ENCODE measurements at places on chromosomes 11 and 22.

GRCh38 chr11:34068111-34068510, 16.6 kb downstream of the CAPRIN1 start:
- peak; percentile 22 for DNase-seq

DNA sequence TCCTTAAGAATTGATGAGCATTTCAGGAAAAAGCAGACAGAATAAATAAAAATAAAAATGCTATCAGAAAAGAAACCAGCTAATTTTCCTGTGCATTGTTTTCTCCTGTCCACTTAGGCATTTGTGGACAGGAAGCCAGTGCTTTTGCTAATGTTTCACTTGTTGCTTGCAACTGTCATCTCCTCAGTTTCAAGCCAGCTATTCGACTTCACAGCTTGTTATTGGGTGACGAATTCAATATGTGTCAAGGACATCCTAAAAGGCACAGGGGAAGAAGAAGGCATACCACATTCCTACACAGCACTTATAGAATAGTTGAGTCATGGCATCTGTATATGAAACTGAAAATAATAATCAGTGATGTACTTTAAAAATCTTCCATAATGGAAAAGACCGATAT, 530.6 kb upstream of the KIRREL3 start:
- DNase-seq: no peak

DNA sequence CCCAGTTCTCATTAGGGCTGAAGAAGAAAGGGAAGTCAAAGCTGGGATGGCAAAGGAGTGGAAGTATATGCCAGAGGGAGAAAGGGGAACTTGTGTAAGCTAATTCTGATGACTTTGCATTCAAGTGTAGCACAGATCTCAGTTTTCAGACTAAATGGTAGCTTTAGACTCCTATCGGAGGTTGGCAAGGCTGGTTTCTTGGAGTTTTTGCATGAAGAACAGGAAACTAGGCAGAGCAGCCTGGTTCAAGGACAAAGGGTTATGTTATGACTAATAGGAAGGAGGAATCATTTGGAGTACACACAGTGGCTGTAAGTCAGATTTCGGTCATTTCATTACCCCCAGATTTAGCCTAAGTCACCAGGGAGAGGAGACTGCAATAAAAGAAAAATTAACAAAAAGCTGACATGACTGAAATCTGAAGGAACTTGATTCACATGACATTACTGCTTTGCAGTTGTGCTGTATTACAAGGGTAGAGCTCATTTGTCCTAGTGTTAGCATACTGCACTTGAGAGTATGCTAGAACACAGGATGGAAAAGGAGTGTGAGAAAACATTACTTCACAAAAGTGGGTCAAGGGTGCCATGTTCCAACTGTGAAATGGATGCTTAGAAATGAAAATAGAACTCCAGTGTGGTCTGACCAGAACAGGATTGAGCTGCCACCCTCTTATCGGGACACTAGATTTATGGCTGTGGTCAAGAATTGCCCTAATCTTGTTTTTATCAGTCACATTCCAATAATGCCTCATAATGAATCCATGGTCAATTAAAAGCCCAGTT, 23.6 kb downstream of the ADM start:
- DNase-seq: peak; percentile 86

DNA sequence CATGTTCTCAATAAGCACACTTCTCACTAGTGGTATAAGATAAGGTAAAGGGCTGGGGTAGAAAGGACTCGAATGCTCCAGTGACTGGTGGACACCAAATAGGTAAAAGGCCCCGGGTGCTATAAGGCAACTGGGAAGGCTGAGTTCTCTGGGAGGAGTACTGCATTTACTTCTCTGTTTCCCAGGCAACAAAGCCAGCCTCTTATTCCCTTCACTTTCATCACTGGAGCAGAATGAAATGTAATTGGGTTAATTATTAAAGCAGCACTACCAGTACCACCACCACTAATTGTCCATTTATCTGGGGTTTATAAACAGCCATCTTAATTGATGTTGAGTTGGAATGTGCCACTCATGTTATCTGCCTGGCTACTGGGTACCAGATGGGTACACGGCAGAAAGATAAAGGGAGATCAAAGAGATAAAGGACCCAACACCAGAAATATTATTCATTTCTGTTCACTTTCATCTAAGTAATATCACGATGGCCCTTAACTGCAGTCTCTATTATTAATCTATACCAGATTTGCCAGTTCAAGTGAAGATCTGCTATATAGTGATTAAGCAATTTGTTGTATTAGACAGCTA, 94.4 kb upstream of the CHRM4 start:
- DNase-seq: no peak

DNA sequence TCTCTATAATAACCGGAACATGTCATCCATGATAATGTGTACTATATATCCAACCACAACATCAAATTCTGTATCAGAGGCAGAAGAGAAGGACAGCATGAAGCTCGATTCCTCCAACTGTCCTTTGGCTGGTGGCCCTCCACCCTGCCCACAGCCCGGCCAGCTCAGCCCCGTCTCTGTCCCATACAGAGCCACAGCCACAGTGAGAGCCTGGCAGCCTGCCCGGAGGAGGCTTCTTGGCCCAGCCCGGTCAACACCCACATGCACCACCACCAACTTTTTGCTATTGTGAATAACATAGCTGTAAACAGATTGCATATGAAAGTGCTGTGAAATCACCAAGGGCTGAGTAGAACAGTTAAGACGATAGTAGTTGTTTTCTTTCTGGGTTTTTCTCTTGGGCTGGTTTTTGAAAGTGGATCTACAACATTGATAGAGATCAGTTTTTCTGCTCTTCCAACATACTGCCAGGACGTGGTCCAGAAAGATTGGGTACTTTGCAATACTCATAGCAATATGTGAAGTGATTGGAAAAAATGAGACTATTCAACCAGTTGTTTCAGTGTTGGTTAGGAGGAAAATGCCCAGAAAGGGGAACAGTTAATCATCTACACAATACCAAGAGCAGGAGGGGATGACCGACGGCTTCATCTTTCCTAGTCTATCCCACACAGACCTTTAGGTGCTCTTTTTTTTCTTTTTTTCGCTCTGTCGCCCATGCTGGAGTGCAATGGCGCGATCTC, 6.9 kb upstream of the TUBA8 start:
- no peak for DNase-seq

DNA sequence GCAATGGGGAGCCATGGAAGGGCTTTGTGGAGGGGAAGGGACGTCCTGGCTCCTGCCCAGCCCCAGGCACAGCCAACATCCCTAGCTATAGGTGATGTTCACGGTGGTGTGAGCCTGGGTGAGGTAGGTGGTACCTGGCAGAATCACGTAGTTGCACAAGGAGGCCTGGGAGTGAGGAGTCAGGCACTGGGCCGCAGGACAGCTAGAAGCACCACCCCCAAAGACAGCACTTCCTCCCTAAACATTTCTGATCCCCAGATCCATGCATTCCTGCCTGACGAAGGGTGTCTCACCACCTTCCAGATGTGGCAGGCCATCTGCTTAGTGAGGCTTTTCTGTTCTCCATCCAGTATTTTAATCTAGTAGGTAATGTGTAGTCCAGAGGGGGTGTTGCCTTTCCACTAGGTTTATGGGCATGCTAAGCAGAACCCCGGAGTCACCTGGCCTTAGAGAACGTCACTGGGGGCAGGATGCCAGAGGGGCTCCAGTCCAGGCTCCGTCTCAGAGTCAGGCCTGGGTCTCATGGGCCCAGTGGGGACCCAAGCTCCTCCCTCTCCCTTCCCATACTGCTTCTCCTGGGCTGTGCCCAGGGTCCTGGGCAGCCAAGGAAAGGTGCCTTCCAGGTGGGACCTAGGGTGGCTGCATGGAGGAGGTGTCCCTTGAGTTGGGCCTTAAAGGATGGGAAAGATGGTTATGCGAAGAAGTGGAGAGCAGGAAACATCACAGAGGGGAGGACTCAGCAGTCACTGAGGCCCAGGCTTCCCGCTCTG, 56.2 kb downstream of the OTOG start:
- DNase-seq: no peak

DNA sequence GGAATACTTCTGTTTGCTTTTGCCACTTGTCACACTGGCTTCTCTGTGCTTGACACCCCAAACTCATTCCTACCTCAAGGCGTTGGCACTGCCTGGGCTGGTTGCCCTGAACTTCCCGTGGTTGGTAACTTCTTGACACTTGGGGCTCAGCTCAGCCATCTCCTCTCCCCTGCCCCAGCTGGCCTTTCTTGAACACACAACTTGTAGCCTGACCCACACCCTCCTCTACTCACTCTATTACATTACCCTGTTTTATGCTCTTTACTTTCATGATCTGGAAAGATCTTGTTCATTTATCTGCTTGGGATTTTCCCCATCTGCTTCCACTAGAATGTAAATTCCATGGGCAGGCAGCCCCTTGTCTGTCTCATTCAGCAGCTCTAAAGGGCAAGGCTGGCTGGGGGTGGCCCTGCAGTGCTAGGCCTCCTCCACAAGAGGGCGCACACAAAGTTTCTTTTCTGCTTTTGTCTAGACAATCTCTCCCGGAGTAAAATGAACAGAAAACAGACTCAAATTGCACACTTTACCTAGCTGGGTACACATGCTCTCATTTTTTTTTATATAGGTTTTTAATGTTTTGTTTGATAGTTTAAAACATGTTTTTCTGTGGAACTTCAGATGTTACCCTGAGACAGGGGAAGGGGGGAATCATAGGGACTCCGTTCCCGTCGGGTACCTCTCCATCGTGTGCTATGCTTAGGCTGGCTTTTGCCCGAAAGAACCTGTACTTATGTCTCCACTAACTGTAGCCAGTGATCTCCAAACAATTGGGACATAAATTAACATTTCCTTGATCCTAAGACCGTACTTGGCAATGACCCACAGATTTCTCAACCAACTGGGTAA, 16.4 kb upstream of the MRGPRX2 start:
- DNase-seq: peak; percentile 39

GRCh38 chr11:46826310-46827044, 19.6 kb downstream of the CKAP5 start:
- DNase-seq: peak; percentile 72

GRCh38 chr22:49446759-49447710, 380.6 kb downstream of the BRD1 start:
- no peak for DNase-seq

- no peak for DNase-seq
These were observed 16.4 kb upstream of the IL2RB start for GRCh38 chr22:37165940-37166674.

DNA sequence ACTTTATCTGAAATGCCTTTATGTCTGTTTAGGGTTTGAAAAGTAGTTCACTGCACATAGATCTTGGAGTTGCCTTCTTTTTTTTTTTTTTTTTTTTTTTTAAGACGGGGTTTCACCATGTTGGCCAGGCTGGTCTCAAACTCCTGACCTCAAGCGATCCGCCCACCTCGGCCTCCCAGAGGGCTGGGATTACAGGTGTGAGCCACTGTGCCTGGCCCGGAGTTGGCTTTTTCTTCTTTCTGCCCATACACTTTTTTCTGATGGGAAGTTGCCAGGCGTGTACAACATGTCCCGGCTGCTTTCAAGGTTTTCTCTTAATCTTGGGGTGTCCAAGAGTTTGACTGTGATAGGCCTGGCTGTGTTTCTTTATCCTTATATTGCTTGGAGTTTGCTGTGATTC, 12.9 kb upstream of the GNB1L start:
- no peak for DNase-seq

GRCh38 chr11:95498722-95499425, 267.9 kb upstream of the SESN3 start:
- DNase-seq: peak; percentile 60

DNA sequence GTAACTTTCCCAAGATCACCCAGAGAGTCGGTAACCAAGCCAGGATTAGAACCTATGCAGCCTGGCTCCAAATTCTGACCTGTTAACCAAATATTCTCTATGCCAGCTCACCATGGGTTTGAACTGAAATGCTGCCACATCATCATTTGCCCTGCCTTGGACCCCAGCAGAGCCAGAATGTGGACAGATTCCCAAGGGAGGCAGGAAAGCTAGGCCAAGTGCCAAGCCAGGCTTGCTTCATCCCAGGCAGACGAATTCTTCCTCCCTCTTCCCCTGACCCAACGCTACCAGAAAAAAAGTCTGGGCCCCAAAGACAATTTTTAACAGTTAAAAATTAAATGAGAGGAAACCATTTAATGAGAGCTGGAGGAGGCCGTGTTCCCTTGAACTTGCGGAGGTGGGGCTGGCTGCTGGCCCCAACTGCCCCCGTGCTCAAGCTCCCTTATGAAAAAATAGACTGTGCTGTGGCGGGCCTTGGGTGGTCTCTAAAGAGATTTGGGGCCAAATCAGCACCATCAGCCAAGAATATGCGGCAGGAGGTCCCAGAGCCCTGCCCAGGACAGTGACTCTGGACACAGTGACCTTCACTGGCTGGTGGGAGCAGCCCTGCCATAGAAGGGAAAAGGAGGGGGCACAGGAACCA, 184.1 kb upstream of the SYT13 start:
- peak; percentile 76 for DNase-seq

GRCh38 chr11:99325847-99326246, 305.1 kb downstream of the CNTN5 start:
- DNase-seq: peak; percentile 83

DNA sequence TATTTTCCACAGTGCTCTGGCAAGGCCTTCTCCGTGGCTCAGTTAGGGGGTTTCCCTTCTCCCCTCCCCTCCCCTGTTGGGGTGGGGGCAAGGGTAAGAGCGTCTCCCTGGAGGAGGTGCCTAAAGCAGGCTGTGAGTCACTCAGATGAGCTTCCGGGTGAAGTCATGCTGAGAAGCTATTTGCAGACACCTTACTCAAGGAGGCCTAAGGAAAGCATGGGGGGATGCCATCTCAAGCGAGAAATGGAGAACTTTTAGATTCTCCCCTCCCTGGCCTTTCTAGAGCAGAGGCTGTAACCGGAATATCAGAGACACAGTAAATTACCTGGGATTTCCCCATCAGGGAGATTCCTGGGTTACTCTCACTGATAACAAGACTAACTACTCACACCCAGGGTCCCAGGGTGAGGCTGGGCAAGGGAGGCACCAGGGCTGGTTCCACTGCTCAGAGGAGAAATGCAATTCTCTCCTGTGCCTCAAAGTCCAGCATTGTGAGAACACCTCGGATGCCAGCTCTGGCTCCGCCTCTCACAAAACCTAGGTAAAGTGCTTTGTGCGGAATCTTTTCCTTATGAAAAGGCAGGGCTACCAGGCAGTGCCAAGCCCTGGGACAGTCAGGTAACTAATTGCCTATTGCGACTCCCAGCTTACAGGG, 123.6 kb downstream of the ABTB2 start:
- DNase-seq: peak; percentile 68

DNA sequence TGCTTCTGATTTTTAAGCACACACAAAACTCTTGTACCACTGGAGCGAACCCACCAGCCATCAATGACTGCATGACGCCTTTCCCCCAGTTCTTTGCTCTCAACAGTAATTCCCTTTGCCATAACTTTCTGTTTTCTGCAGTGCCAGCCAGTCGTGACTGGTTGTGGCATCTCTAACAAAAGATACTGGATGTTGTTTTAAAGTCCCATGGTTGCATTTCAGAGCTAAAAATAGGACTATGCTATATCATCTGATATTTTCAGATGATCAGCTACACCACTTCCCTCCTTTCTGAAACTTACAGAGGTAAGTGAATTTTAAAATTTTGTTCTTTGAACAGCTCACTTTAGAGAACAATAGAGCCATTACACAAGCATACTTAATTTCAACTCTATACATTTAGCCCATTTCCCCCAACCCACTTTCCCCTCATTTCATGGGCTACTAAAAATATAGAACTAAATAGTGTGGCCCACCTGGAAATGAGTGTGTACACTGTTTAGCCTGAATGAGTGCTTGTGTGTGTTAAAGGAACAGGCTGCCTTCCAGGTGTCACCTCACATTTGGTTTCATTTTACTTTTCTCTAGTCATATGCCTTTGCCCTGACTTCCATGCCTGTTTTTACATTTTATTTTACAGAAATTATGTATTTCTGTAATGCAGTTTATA, 136.9 kb upstream of the ZC3H12C start:
- DNase-seq: no peak

GRCh38 chr11:68092411-68092810, 28.8 kb downstream of the CHKA start:
- no peak for DNase-seq

Data from fibroblast of skin of right quadriceps (primary cell).